ENCODE measurements at places on chromosomes 13 and 19.

DNA sequence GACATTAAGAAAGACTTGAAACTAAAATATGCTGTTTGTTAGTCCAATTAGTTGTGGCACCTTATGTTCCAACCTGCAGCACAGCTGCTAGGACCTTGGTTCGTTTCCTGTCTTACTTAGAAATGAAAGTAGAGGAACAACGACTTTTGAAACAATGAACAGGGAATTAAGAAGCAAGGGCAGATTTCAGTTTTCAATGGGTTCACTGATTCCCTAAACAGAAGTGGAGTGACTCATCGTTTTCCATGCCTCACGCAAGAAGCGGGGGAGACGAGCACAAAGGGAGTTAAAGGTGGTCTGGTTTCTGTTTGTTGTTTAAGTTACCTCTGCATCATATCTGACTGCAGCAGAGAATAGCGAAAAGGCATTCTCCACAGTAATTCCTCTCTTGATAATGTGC is 44.8 kb downstream of the PHF11 start:
- DNase-seq: no peak

DNA sequence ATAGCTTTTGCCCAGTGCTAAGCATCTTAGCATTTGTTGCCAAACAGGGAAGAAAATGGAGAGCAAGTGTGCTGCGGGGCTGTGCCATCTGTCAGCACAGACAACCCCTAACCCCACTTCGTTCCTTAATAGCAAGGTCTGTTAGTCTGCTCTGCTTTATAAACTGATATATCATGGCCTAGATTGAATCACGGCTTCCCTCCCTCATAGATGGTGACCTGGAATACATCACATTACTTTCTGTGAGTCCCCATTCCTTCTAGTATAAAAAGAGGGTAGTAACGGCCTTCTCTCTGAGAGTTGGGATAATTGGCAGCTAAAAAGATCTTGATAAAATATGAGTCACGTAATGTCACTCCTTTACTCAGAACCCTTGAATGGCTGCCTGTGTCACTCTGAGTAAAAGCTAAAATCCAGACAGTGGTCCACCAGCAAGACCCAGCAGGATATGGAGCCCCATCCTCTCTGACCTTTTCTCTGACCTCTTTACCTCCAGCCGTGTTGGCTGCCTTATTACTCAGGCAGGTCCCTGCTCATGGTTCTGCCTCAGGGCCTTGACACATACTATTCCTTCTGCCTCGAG is 151.7 kb downstream of the DLEU7 start:
- DNase-seq: no peak

- DNase-seq: no peak
Measured at GRCh38 chr13:49759503-49759902, 33.0 kb downstream of the KPNA3 start.

DNA sequence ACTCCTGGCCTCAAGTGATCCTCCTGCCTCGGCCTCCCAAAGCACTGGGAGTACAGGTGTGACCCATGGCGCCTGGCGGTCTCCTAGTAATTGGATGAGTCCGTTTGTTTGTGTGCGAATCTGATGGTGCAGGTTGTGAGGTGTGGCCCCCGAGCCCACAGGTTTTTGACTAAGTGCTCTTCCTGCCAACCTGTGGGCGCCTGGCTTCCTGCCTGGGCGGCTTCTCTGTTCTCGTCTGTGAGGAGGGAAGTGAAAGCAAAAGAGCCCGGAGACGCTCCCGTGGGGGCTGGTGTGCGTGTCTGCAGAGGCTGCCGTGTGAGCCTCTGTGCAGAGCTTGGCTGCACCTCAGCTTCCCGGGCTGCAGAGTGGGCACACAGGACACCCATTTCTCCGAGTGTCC is 10.0 kb downstream of the ARHGAP45 start:
- DNase-seq: peak; percentile 84

GRCh38 chr13:72286421-72286820 is 419.4 kb upstream of the DACH1 start:
- DNase-seq: no peak

- peak; percentile 73 for DNase-seq
Measured at GRCh38 chr19:35346193-35347052, 1.3 kb upstream of the FFAR1 start.

DNA sequence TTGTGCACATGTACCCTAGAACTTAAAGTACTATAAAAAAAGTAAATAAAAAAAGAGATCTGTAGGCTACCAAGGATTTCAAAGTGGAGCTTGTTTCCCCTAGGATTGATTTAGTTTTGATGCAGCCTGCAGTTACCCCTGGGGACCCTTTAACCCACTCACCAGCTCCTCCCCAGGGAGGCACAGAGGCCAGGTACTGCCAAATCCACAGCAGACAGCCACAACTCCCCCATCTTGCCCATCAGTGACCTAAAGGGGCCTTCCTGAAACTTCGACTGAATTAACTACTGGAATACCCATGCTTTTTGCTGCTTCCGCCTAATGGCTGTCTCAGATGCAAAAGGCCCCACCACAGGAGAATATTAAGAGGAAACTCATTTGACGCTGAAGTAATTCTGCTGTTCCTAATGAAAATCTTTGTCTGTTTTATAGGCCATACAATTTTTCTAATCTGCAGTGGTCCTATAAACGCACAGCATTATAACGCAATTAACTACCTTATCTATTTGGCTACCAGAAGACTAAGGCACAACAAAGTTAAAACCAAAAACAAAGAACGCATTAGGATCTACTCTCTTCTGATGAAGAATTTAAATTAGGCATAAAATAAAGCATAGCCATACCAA is 95.0 kb downstream of the FOXO1 start:
- no peak for DNase-seq

GRCh38 chr13:101627556-101627943 is 175.1 kb downstream of the ITGBL1 start:
- DNase-seq: no peak

DNA sequence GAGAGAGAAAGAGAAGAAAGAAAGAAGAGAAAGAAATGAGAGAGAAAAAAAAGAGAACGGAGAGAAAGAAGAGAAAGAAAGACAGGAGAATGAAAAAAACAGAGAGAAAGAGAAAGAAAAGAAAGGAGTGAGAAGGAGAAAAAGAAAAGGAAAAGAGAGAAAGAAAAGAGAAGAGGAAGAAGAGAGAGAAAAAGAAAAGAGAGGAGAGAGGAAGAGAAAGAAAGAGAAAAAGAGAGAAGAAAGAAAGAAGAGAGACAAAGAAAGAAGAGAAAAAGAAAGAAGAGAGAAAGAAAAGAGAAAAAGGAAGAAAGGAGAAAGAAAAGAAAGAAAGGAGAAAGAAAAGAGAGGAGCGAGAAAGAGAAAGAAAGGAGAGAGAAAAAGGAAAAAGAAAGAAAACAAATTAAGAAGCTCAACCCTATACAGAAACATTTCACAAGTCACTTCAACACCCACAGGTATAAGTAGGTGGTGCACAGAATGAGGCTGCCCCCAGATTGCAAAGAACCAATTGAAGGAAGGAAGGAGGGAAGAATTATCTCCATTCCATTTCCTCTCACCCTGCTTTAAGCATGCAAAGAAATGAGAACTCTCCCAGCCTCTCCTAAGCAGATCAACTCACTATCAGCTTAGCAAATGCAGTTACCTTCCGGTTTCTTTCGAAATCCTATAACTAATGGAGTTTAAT is 98.8 kb upstream of the CACNA1A start:
- no peak for DNase-seq

- no peak for DNase-seq
Measured at GRCh38 chr13:113656831-113657671, 947 bp downstream of the ATP4B start.

- DNase-seq: no peak
Measured at GRCh38 chr13:112716461-112716820, 26.6 kb downstream of the ATP11A start.

- peak; percentile 62 for DNase-seq
Measured at GRCh38 chr13:48975101-48975855, 434 bp upstream of the FNDC3A start.

GRCh38 chr13:41458761-41459431 is 1.5 kb downstream of the RGCC start:
- DNase-seq: peak; percentile 63

DNA sequence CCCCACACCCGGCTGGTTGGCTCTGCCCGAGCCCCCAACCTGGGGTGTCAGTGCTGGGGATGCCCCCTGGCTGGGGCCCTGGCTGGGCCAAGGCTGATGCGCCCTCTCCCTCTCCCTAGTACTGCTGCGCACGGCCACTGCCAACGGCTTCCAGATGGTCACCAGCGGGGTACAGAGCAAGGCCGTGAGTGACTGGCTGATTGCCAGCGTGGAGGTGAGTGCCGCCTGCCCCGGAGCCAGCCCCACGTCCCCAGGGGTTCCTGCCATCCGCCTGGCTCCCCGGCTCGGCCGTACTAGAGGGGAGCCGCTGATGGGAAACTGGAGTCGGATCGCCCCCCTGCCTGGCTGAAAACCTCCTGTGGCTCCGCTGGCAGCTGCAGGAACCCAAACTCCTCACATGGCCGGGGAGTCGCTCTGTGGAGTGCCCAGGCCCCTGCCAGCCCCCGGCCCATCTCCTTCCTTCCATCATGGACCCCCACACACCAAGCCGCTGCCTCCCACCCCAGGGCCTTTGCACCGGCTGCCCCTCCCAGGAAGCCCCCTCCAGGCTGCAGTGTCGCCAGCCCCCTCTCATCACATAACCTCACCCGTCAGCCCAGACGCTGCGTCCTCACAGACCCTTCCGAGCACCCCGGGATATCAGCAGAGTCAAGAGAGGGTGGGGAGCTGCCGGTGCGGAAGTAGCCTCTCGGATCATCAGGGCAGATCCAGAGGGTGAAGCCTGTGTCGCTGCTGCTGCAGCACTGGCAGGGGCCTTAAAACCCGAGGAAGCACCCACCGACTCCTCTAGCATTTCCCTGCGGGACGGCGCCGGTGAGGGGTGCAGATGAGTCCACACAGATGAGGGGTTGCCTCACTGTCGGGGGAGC is 10.6 kb downstream of the NCLN start:
- no peak for DNase-seq

Data from stimulated activated CD4-positive, alpha-beta T cell treated with anti-CD3 and anti-CD28 coated beads, Interleukin-4, amount 100 ng/mL, for 4 hours (primary cell).